Activated naive CD4-positive, alpha-beta T cell treated with anti-CD3 and anti-CD28 coated beads, Interleukin-2, amount 50 U/mL, for 72 hours (primary cell): ENCODE measurements at places on chromosomes 13 and 19. TPM values are rescaled to one million over a fixed set of nuclear protein-coding genes. Genes with fewer than 3 reads are reported as not detected.

RASAL3 gene
- 101 TPM for total RNA-seq

UBE2L5 gene
- total RNA-seq: not detected

- DNase-seq: no peak
These were observed 783.4 kb upstream of the ARGLU1 start for GRCh38 chr13:107351305-107351704.

- no peak for DNase-seq
These were observed 4.9 kb downstream of the CACTIN start for GRCh38 chr19:3621689-3622088.

DNA sequence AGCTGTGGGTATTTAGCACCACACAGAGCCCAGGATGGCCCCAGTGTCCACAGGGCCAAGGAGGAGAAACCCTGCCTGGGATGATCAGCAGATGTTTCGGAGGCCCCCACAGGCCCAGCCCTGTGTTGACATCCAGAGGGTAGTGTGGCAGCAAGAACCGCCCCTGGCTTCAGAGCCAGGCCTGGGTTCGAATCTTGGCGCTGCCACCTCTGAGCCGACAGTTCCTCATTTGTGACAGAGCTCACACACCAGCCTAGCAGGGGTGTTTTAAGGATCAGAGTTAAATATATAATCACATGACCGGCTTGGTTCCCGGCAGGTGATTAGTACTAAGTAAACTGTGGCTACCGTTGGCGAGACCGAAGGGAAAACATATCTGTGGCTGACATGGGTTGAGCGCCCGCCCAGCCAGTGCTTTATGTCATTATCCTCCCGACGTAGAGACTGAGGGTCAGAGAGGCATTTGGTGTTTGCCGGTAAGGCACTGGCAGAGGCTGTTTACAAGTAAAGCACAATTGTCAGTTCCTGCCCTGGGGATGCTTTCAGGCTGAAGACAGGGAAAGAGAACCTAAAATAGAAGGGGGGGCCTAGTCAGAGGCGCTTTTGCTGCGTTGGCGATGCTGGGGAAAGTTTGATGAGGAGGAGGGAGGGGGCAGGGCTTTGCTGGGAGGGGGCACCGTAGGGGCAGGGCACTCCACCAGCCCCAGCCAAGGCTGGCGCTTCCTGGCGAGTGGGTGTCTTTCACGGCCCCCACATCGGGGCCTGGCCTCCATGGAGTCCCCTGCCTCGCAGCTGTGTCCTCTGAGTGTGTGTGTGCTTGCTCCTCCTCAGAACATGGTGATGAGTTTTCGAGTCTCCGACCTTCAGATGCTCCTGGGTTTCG, 4.8 kb downstream of the PIAS4 start:
- no peak for DNase-seq

HIF3A gene
- not detected for total RNA-seq

NUP58 gene
- total RNA-seq: 138 TPM

CAPN12 gene
- 1.6 TPM for total RNA-seq

KLF2 gene
- 0.57 TPM for total RNA-seq

GRCh38 chr13:36674337-36675212, 755 bp downstream of the SERTM1 start:
- no peak for DNase-seq

DNA sequence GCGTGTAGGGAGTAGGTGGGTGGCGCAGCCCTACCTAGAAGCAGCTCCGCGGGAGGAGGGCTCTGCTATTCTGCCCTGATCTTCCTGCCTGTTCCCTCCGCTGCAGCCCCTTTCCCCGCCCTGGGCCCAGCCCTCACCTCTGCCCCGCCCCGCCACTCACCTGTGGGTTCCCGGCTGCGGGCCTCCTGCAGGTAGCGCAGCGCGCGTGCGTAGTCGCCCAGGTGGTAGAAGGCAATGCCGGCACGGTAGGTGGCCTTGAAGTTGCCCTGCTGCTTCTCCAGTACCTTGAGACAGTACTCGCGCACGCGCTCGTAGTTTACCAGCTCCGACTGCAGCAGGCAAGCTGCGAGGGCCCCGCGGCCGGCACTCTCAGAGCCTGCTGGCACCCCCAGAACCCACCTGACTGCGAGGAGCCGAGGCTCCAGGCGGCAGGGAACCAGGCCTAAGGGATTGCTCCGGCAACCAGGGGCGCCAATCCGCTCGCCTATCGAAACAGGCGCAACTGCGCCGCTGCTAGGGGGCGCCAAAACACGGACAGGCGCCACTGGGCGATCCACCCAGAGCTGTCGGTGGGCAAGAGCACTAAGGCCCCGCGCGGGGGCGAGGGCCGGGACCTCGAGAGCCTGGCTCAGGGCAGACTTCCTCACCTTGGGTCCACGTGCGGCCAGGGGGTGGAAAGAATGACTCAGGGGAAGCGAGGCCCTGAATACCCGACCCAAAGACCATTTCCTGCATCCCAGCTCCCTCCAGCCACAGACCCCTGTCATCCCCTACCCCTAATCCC, 965 bp downstream of the TTC9B start:
- no peak for DNase-seq

DNA sequence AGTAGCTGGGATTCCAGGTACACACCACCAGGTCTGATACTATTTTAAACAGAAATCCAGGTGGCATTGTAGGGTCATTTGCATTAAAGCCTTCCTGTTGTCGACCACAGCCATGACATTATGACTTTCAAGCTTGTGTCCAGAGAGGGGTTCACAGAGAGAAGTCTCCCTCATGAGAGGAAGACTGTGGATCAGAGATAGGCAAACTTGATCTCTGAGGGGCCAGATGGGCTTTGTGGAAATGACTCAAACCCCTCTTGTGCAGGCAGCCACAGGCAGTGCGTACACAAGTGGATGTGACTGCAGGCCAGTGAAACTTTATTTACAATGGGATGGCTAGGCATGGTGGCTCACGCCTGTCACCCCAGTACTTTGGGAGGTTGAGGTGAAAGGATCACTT, 27.8 kb upstream of the F2RL3 start:
- DNase-seq: no peak

DNA sequence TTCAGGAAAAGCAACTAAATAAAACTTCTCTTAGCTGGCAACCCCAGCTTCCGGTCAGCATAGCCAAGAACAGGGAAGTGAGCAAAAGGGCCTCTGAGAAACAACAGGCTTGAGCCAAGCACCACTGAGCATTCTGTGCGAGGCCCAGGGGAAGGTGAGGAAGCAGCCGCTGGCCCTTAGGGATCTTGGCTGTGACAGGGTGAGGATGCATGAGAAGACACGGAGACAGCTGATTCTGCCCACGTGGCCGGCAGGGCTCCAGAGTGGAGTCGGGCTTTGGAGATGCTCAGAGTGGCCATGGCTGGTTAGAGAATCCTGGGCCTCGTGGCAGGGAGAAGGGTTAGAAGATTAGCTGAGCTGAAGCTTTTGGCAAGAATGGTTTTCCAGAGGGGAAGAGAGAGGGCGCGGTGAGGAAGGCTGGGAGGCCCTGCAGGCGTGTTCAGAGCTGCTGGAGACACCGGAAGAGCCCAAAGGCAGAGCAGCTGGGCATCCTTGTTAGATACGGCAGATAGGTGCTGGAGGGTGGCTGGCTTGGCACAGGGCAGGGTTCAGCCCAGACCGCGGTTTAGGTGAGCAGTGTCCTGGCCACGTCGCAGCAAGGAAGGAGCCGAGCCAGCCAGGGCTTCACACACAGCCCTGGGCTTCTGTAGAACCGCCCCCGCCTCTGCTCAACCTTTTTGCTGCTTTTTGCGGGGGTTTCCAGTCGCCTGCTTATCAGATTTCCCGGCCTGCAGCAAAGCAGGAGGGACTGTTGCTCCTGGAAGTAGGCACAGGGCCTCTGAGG, 17.3 kb downstream of the UPF1 start:
- no peak for DNase-seq

DNA sequence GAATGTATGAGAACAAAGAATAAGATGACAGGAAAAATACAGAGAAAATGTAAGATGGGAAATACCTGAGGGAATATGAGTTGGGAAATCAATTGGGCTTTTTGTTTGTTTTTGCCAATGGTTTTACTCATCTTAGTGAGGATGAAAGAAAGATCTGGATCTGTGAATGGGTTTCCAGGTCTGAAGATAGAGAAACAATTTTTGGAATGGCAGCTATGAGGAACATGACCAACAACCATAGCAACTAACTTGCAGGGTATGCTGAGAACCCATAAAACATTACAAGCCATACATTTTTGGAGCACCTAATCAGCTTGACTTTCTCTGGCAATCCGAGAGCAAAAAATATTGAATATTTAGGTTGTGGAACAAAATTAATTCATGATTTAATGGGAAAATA, 290.0 kb downstream of the KCTD12 start:
- no peak for DNase-seq

DNA sequence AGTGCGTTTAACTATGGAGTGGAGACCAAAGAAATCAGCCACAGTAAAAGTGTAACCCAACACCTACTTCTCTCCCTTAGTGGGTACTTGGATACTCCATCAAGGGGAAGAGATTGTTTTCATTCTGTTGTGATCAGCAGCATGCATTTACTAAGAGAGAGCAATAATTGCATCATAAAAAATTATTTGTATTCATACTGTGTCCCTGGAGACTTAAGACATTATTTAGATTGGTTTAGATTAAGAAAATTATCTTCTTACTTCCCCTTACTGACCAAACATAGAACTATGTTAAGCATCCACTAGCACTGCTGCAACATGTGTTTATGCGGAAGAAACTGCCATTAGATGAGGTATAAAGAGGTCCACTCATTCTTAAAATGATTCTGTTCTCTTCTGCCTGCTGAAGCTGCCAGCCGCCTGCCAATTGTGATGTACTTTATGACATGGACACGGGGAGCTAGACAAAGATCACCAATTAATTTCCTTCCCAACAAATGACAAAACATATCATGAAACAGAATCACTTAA, 738.5 kb downstream of the DIAPH3 start:
- no peak for DNase-seq

DNA sequence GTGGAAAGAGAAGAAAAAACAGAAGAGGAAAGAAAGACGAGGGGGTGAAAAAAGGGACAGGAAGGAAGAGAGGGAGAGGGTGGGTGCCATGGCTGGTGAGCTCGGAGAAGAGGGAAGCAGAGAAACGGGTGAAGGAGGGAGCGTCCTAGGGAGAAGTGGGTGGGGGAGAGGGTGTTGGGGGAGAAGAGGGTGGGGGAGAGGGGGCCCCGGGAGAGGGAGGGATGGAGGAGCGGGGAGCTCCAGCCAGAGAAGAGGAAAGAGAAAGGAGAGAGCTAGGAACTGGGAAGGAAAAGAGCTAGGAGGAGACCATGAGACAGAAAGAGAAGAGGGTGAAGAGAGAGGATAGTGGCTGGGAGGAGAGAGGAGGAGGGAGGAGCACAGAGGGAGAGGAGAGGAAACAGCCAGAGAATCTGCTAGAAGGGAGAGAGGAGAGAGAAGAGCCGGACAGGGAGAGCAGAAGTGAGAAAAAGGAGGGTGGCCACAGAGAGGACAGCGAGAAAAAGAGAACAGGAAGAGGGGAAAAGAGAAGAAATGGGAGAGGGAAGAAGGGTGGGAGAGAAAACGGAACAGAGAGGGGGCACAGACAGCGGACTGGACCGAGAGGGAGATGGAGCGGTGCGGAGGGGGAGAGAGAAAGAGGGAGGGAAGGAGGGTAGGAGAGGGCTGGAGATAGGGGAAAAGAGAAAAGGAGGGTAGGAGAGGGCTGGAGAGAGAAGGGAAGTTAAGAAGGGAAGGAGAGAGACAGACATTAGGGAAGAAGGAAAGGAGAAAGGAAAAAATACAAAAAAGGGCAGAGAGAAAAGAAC, 11.9 kb upstream of the GARIN5A start:
- DNase-seq: no peak

- DNase-seq: no peak
These were observed 184.9 kb downstream of the TM9SF2 start for GRCh38 chr13:99686157-99686572.

- no peak for DNase-seq
These were observed 4.6 kb downstream of the GNA11 start for GRCh38 chr19:3098515-3099346.

GRCh38 chr13:34017231-34017630, 199.3 kb downstream of the RFC3 start:
- no peak for DNase-seq

DNA sequence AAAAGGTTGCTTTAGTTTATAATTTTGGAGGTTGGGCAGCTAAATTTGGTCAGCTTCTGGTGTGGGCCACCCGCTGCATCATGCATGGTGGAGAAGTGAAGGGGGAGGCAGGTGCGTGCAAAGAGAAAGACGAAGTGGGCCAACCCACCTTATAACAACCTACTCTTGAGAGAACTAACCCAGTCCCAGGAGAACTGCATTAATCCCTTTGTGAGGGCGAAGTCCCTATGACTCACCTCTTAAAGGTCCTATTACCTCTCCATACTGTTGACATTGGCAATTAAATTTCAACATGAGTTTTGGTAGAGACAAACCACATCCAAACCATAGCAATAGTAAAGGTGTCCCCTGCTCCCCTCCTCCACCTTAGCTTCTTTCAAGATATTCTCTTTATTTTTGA, 7.7 kb upstream of the FGF9 start:
- no peak for DNase-seq

- no peak for DNase-seq
These were observed 147.2 kb downstream of the FLT1 start for GRCh38 chr13:28347456-28348371.
